ENCODE measurements at places on chromosomes 3 and 15. TPM values are rescaled to one million over a fixed set of nuclear protein-coding genes. Genes with fewer than 3 reads are reported as not detected.

DNA sequence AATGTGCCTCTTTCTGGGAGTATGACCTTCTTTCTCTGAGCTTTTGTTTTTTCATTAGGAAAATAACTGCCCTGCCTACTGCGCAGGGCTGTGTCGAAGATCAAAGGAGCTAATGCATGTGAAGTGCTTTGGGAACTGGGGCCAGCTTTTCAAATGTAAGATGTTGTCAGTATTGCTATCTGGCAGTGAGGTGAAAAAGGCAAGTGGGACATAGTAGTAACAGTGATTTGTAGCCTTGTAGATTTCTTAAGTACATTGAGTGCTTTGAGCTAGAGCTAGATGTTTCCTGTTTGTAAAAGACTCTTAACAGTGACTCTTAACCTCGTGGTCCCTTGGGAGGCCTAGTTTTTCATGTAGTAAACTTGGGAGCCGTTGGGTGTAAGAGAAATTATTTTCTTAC is 126.5 kb downstream of the ECT2 start:
- H3K4me3 ChIP-seq: no peak overlapping the region
- H3K4me1 ChIP-seq: no peaks in the 10 kb centered on the region
- H3K27me3 ChIP-seq: no peaks in the 10 kb centered on the region

GRCh38 chr3:150599611-150600297 is 3.4 kb upstream of the SELENOT start:
- no peaks in the 10 kb centered on the region for H3K4me1 ChIP-seq
- no peak overlapping the region for H3K4me3 ChIP-seq
- DNase-seq: no peak
- no peaks in the 10 kb centered on the region for H3K27me3 ChIP-seq
- no peaks in the 10 kb centered on the region for H3K36me3 ChIP-seq
- no peak overlapping the region for H3K27ac ChIP-seq

HESX1 gene
- 0.36 TPM for total RNA-seq

- H3K27me3 ChIP-seq: no peaks in the 10 kb centered on the region
- no peak for DNase-seq
- no peak overlapping the region for H3K4me3 ChIP-seq
- H3K27ac ChIP-seq: no peak overlapping the region
- peaks cover 2% of the 10 kb centered on the region for H3K4me1 ChIP-seq
Measured at GRCh38 chr3:11576453-11576852, 67.3 kb downstream of the VGLL4 start.

- no peak for DNase-seq
- H3K36me3 ChIP-seq: no peaks in the 10 kb centered on the region
- H3K27ac ChIP-seq: no peak overlapping the region
- H3K4me1 ChIP-seq: no peaks in the 10 kb centered on the region
Measured at GRCh38 chr3:160280836-160281235, 55.6 kb downstream of the C3orf80 start.

GRCh38 chr3:23480329-23480714 is 277.2 kb downstream of the UBE2E2 start:
- no peak overlapping the region for H3K27ac ChIP-seq
- H3K36me3 ChIP-seq: no peaks in the 10 kb centered on the region
- no peak for DNase-seq
- H3K4me1 ChIP-seq: peaks cover 2% of the 10 kb centered on the region

DNA sequence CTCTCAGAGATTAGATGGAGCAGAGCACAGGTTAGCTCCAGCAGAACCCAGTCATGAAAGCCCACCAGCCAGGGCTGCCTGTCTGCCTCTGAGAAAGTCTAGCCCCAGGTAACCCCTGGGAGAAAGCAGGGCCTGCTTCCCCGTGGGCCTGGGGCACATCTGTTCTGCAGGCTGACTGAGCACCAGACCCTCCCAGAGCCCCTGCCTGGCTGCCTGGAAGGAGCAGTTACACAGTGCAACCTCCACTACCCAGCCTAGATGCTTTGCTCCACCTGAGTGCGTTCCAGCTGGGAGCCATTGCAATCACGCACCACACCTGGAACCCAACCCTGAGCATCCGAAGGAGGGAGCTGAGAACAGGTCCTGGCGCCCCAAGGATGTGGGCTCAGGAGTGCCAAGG is 24.7 kb upstream of the OR5K4 start:
- no peak overlapping the region for H3K4me3 ChIP-seq
- no peak overlapping the region for H3K27ac ChIP-seq
- no peak for DNase-seq
- H3K4me1 ChIP-seq: no peaks in the 10 kb centered on the region
- no peaks in the 10 kb centered on the region for H3K36me3 ChIP-seq

- H3K27me3 ChIP-seq: no peaks in the 10 kb centered on the region
- no peak overlapping the region for H3K27ac ChIP-seq
- H3K36me3 ChIP-seq: no peaks in the 10 kb centered on the region
- no peaks in the 10 kb centered on the region for H3K4me1 ChIP-seq
- no peak overlapping the region for H3K4me3 ChIP-seq
Measured at GRCh38 chr3:161550491-161551195, 54.0 kb downstream of the OTOL1 start.

DNA sequence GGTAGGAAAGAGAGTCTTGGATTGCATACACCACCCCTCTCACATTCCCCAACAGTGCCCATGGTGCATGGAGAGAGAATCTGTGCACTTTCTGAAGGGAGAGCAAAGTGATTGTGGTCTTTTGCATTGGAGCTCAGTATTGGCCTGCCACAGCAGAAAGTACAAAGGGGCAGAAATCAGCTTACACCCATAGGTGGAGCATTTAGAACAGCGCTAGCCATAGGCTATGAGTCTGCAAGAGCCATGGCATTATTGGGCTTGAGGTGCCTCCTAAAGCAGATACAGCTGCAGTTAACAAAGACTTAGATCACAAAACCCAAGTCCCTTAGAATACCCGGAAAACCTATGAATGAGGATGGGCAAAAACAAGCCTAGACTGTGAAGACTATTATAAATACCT is 21.8 kb downstream of the SI start:
- H3K27me3 ChIP-seq: no peaks in the 10 kb centered on the region
- H3K4me1 ChIP-seq: no peaks in the 10 kb centered on the region
- no peak overlapping the region for H3K4me3 ChIP-seq

DNA sequence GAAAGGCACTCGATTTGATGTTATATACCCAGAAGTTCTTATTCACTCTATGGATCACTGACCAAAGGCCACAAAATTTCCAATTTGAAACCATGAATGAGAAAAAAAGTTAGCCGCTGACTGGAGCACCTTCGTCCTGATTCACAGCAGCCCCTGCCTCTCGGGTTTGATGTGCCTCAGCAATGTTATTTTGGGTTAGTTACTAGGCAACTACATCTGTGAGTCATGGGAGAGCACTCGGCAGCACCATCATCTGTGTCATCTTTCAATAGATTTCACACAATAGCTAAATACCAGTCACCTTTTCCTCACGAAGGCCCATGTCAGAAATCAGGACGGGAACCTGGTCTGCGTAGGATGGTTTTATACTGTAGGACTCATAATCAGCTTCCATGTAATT is 269.2 kb downstream of the ZBBX start:
- no peak overlapping the region for H3K4me3 ChIP-seq
- no peaks in the 10 kb centered on the region for H3K36me3 ChIP-seq
- DNase-seq: no peak

DNA sequence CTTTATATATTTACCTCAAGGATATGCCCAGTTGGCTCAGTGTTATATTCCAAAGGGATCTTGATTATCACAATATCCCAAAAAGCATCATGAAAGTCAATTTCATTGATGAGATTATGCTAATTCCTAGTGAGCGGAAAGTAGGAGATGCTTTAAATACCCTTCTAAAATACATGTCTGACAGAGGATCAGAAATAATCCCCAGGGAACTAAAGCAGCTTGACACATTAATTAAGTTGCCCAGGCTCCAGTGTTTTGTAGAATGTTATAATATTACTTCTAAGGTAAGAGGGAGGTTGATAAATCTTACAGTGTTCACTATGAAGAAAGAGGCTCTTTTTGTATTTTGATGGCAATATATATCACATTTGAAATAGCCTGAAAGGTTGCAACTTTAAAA is 767.5 kb upstream of the ROBO1 start:
- no peaks in the 10 kb centered on the region for H3K4me1 ChIP-seq
- DNase-seq: no peak
- H3K27me3 ChIP-seq: no peaks in the 10 kb centered on the region
- no peaks in the 10 kb centered on the region for H3K36me3 ChIP-seq

DNA sequence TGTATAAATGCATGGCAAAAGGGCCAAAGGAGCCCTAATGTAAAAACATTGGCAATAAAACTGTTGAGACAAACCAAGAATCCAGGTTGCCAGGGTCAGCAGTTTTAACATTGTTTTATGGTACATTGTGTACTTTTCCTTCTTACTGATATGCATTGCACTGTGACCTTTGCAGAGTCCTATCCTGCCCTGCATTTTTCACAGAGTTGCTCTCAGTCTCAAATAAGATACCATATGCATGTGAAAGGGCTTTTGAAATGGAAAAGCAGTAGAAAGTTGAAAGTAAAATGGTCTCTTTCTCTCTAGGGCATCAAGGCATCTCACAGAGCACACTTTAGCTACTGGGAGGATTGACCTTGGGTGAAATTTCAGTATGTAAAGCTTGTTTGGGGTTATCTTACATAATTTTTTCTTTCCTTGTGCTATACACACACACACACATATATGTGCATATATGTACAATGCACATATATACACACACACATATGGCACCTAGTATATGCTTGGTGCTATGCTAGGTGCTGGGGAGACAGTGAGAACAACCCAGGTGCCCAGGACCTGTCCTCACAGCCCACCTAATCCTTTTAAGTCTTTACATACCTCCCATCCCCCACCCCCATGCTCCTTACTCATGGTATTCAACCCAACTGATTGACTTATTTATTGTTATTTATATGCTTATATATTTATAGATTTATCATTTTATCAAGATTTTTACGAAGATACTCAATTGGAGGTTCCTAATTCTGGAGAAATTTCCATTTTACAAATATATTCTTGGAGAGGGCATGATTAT is 1.2 kb upstream of the PPP2R3A start:
- H3K27ac ChIP-seq: no peak overlapping the region
- H3K4me1 ChIP-seq: peaks cover 3% of the 10 kb centered on the region

- H3K4me3 ChIP-seq: no peak overlapping the region
- H3K4me1 ChIP-seq: no peaks in the 10 kb centered on the region
- no peaks in the 10 kb centered on the region for H3K27me3 ChIP-seq
- no peaks in the 10 kb centered on the region for H3K36me3 ChIP-seq
Measured at GRCh38 chr15:86063356-86064095, 16.1 kb upstream of the AGBL1 start.

- no peaks in the 10 kb centered on the region for H3K4me1 ChIP-seq
- no peaks in the 10 kb centered on the region for H3K36me3 ChIP-seq
- H3K27me3 ChIP-seq: no peaks in the 10 kb centered on the region
- no peak overlapping the region for H3K4me3 ChIP-seq
- no peak for DNase-seq
- no peak overlapping the region for H3K27ac ChIP-seq
Measured at GRCh38 chr3:36244728-36245127, 135.6 kb upstream of the STAC start.

SLC51B gene
- total RNA-seq: not detected

SELENOK gene
- 62.3 TPM for total RNA-seq

CHRNA5 gene
- 1.6 TPM for total RNA-seq

DNA sequence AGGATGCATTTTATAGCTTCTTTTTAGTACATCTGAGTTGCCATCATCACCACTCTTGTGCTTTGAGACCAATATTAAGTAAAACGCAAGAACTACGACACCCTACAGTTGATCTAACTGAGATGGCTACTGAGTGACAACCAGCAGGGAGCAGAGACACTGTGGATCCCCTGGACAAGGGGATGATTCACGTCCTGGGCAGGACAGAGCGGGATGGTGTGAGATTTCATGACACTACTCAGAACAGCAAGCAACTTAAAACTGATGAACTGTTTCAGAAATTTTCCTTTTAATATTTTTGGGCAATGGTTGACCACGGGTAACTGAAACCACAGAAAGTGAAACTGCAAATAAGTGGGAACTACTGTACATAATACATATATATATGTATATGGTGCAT is 299.2 kb downstream of the ADAMTS17 start:
- DNase-seq: no peak
- H3K4me1 ChIP-seq: peaks cover 1% of the 10 kb centered on the region
- H3K4me3 ChIP-seq: no peak overlapping the region
- H3K36me3 ChIP-seq: no peaks in the 10 kb centered on the region
- no peak overlapping the region for H3K27ac ChIP-seq

DNA sequence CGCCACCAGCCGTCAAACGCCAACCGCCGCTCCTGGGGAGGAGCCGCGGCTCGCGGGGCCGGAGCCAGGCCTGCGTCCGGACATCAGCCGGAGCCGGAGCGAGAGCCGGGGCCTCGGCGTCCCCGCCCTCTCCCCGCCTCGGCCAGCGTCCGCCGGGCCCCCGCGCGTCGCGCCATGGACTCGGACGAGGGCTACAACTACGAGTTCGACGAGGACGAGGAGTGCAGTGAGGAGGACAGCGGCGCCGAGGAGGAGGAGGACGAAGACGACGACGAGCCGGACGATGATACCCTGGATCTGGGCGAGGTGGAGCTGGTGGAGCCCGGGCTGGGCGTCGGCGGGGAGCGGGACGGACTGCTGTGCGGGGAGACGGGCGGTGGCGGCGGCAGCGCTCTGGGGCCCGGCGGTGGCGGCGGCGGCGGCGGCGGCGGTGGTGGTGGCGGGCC is 359 bp downstream of the ARIH1 start:
- H3K36me3 ChIP-seq: no peaks in the 10 kb centered on the region
- DNase-seq: peak; percentile 61
- no peaks in the 10 kb centered on the region for H3K27me3 ChIP-seq
- peak overlapping the region; percentile 76 for H3K4me3 ChIP-seq
- no peaks in the 10 kb centered on the region for H3K4me1 ChIP-seq

GRCh38 chr3:29486096-29486495 is 205.2 kb downstream of the RBMS3 start:
- H3K36me3 ChIP-seq: no peaks in the 10 kb centered on the region
- peaks cover 3% of the 10 kb centered on the region for H3K4me1 ChIP-seq
- no peaks in the 10 kb centered on the region for H3K27me3 ChIP-seq
- DNase-seq: no peak
- H3K4me3 ChIP-seq: no peak overlapping the region

GRCh38 chr3:134366928-134367811 is 7.1 kb downstream of the AMOTL2 start:
- no peaks in the 10 kb centered on the region for H3K27me3 ChIP-seq
- peak; percentile 81 for DNase-seq
- H3K27ac ChIP-seq: peak overlapping the region; percentile 77
- H3K4me1 ChIP-seq: no peaks in the 10 kb centered on the region

DNA sequence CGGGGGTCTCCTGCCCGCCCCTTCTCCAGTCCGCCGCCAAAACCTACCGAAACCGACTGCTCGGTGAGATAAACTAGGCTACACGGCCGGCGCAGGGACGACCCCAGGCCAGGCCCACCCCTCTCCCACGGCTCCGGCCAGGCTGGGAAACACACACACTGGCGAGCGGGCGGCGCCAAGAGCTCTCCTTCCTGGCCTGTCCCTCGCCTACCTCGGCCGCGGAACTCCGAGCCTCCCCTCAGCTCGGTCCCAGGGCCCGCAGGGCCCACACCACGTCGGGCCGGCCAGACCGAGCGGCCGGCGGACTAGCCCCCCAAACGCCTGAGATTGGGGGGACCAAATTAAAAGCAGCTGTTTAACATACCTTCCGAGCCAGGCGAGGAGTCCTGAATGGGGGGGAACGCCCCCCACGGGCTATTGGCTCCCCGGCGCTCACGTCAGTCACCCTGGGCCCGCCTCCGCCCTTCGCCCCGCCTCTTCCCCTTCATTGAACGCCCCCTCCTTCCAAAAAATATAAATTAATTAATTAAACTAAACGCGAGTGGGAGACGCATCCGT is 4.0 kb upstream of the SIN3A start:
- DNase-seq: peak; percentile 97
- no peaks in the 10 kb centered on the region for H3K4me1 ChIP-seq
- peak overlapping the region; percentile 93 for H3K4me3 ChIP-seq
